Type B pancreatic cell (in vitro differentiated cells): ENCODE measurements at places on chromosomes 2 and 18. TPM values are rescaled to one million over a fixed set of nuclear protein-coding genes. Genes with fewer than 3 reads are reported as not detected.

GRCh38 chr2:10549195-10549594 lies 101.1 kb upstream of the ODC1 start:
- peak overlapping the region; percentile 31 for H3K27ac ChIP-seq
- peaks cover 19% of the 10 kb centered on the region for H3K4me1 ChIP-seq
- H3K27me3 ChIP-seq: peaks cover 25% of the 10 kb centered on the region
- H3K4me3 ChIP-seq: no peak overlapping the region

- no peak for DNase-seq
- no peak overlapping the region for H3K27ac ChIP-seq
- peaks cover 15% of the 10 kb centered on the region for H3K27me3 ChIP-seq
- no peaks in the 10 kb centered on the region for H3K36me3 ChIP-seq
- H3K4me3 ChIP-seq: no peak overlapping the region
- H3K4me1 ChIP-seq: no peaks in the 10 kb centered on the region
These were observed 107.5 kb downstream of the FAM210A start for GRCh38 chr18:13618760-13619438.

DNA sequence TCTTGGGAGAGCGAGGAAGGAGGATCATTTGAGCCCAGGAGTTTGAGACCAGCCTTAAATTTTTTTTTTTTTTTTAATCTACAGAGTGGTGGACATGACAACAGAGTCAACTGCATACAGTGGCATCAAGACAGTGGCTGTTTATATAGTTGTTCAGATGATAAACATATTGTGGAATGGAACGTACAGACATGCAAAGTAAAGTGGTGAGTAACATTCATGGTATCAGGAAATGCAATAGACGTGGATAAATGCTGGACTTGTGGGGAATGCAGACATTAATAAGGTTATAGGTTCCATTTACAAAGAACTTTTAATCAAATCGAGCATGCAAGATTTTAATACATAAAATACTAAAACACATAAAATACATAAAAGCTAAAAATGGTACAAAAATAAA lies 11.9 kb downstream of the WDR43 start:
- no peaks in the 10 kb centered on the region for H3K27me3 ChIP-seq
- H3K36me3 ChIP-seq: peaks cover 53% of the 10 kb centered on the region
- no peak for DNase-seq
- no peak overlapping the region for H3K4me3 ChIP-seq
- H3K4me1 ChIP-seq: no peaks in the 10 kb centered on the region

GRCh38 chr2:161379740-161380139 lies 36.4 kb upstream of the TBR1 start:
- H3K27ac ChIP-seq: no peak overlapping the region
- no peaks in the 10 kb centered on the region for H3K27me3 ChIP-seq
- H3K4me3 ChIP-seq: no peak overlapping the region
- no peak for DNase-seq
- no peaks in the 10 kb centered on the region for H3K4me1 ChIP-seq

GRCh38 chr2:148721991-148722777 lies 77.6 kb downstream of the EPC2 start:
- H3K27me3 ChIP-seq: no peaks in the 10 kb centered on the region
- peaks cover 27% of the 10 kb centered on the region for H3K4me1 ChIP-seq

GRCh38 chr2:3282056-3282998 lies 95.3 kb downstream of the EIPR1 start:
- H3K4me1 ChIP-seq: peaks cover 3% of the 10 kb centered on the region
- peak; percentile 53 for DNase-seq
- peaks cover 4% of the 10 kb centered on the region for H3K36me3 ChIP-seq
- no peak overlapping the region for H3K4me3 ChIP-seq
- H3K27me3 ChIP-seq: no peaks in the 10 kb centered on the region
- no peak overlapping the region for H3K27ac ChIP-seq

DNA sequence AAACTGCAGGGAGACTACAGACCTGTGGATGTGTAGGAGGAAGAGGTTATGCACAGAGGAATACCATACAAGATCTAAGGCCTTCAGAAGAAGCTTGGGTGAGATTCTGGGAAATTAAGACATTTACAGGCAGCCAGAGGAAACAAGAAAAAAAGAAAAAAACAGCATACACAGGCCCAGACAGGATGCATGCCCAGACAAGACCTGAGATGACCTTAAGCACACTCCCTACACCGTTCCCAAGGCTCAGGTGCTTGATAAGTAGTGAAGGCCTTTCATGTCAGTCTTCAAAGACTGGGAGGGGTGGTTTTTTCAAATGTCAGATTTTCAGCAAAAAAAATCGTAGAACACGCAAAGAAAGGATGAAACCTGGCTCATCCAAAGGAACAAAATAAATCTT lies 83.0 kb downstream of the CCDC138 start:
- no peaks in the 10 kb centered on the region for H3K27me3 ChIP-seq
- H3K27ac ChIP-seq: peak overlapping the region; percentile 21
- H3K4me1 ChIP-seq: no peaks in the 10 kb centered on the region
- peaks cover 56% of the 10 kb centered on the region for H3K36me3 ChIP-seq

DNA sequence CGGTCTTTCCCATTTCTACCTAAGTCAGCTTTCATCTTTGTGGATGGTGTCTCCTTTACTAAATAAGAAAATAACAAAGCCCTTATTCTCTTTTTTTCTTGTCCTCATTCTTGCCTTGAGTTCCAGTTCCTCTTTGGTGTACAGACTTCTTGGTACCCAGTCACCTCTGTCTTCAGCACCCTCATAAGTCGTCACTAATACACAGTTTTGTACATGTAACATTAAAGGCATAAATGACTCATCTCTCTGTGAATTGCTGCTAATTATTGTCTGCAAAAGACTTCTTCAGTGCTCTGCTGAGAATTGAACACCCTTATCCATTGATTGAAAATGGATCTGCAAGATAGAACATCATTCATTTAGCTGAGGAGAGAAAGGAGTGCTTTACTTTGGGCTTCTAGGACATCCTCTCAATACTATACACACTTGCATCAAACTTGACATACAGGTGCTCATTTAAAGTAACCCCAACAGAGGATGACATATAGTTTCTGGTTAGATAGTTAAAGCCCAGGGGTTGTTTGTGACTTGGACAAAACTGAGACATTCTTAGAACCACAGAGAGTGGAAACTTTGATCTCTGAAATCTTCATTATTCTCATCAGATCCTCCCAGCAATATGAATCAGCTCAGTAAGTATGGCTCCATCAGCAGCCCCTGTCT lies 97.0 kb downstream of the XRCC5 start:
- no peaks in the 10 kb centered on the region for H3K27me3 ChIP-seq
- H3K4me3 ChIP-seq: no peak overlapping the region
- no peak for DNase-seq
- peaks cover 62% of the 10 kb centered on the region for H3K36me3 ChIP-seq
- H3K4me1 ChIP-seq: peaks cover 23% of the 10 kb centered on the region
- H3K27ac ChIP-seq: no peak overlapping the region

- no peak for DNase-seq
- H3K36me3 ChIP-seq: no peaks in the 10 kb centered on the region
- H3K27me3 ChIP-seq: no peaks in the 10 kb centered on the region
- peaks cover 33% of the 10 kb centered on the region for H3K4me1 ChIP-seq
- H3K27ac ChIP-seq: no peak overlapping the region
- no peak overlapping the region for H3K4me3 ChIP-seq
These were observed 26.3 kb upstream of the YWHAQ start for GRCh38 chr2:9657083-9657482.

DNA sequence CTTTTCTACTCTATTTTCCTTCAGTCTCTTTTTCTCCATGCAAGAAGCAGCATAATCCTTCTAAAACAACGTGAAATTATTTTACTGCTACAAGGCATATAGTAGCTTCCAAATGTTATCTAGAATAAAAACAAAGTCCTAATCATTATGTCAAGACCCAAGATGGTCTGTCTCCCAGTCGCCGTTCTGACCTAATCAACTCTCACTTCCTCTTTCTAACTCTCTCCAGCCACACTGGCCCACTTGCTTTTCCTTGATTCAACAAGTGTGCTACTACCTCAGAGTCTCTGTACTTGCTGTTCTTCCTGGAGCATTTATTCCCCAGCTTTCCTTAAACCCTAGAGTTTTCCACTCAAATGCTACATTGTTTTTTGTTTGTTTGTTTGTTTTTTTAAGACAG lies 1491.2 kb downstream of the LRP1B start:
- H3K4me1 ChIP-seq: no peaks in the 10 kb centered on the region
- no peak for DNase-seq
- H3K27me3 ChIP-seq: no peaks in the 10 kb centered on the region
- H3K4me3 ChIP-seq: no peak overlapping the region
- H3K27ac ChIP-seq: no peak overlapping the region
- H3K36me3 ChIP-seq: no peaks in the 10 kb centered on the region

- peaks cover 4% of the 10 kb centered on the region for H3K36me3 ChIP-seq
- no peaks in the 10 kb centered on the region for H3K27me3 ChIP-seq
- no peak overlapping the region for H3K27ac ChIP-seq
These were observed 94.2 kb downstream of the POLR1A start for GRCh38 chr2:86011449-86011941.

DNA sequence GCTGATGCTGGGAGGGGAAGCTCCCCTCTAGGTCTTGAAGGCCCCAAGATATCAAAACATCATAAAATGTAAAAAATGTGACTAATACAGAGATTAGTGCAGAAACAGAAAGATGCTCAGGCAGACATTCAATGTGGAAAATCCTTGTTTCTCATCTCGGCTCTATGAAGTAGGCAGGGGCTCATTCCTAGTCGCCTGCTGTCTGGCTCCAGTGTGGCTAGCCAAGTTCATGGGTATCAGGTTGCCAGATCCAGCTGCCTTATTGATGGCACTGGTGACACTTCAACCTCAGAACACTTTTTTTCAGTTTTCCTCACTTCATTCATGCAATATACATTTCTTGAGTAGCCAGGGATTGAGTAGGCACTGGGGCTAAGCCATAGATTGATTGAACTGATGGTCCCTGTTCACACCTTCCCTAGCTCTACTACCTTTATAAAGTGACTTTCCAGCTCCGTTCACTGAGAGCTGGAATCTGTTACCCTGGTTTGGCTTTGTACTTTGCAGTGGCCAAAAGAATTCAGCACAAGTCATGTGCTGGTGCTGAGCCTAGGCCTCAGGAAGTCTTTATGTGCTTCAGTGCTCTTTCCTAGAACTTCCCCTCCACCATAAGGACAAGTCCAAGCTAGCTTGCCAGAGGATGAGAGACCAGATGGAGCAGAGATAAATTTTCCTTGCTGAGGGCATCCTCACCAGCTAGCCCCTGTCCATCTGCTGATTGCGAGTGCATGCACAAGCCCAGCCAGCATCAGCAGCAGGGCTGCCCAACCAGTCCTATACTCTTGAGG lies 373.6 kb upstream of the ST6GAL2 start:
- no peaks in the 10 kb centered on the region for H3K36me3 ChIP-seq
- H3K4me3 ChIP-seq: no peak overlapping the region
- H3K4me1 ChIP-seq: no peaks in the 10 kb centered on the region
- no peaks in the 10 kb centered on the region for H3K27me3 ChIP-seq

DNA sequence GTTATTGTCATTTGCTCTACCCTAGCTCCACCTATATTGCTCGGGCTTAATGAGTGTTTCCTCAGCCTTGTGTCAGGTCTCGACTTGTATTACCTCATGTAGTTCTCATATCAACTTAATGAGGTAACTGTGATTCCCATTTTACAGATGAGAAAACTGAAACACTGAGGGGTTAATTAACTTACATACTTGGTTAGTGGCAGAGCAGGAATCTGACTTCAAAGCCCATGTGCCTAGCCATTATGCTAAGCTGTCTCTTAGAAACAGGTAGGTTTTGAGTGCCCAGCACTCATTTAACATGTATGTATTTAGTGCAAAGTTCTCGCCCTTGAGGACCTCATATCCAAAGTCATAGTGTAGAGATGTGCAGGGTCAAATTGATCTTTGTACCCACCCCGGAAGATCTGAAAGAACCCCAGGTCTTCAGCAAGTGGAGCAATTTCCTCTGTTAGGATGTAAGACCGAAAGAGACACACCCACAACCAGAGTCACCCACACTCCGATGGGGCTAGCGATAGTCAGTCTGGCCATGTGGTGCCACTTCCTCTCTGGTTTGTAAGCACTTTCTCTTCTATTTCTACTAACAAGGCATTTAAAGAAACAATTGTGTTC lies 121.0 kb upstream of the SLC39A10 start:
- H3K27ac ChIP-seq: no peak overlapping the region
- peaks cover 12% of the 10 kb centered on the region for H3K4me1 ChIP-seq
- no peak for DNase-seq
- H3K27me3 ChIP-seq: peaks cover 28% of the 10 kb centered on the region
- H3K36me3 ChIP-seq: no peaks in the 10 kb centered on the region
- no peak overlapping the region for H3K4me3 ChIP-seq

GRCh38 chr2:102975996-102976975 lies 214.5 kb downstream of the TMEM182 start:
- no peaks in the 10 kb centered on the region for H3K36me3 ChIP-seq
- peak overlapping the region; percentile 39 for H3K27ac ChIP-seq
- DNase-seq: peak; percentile 68
- peaks cover 57% of the 10 kb centered on the region for H3K27me3 ChIP-seq

DNA sequence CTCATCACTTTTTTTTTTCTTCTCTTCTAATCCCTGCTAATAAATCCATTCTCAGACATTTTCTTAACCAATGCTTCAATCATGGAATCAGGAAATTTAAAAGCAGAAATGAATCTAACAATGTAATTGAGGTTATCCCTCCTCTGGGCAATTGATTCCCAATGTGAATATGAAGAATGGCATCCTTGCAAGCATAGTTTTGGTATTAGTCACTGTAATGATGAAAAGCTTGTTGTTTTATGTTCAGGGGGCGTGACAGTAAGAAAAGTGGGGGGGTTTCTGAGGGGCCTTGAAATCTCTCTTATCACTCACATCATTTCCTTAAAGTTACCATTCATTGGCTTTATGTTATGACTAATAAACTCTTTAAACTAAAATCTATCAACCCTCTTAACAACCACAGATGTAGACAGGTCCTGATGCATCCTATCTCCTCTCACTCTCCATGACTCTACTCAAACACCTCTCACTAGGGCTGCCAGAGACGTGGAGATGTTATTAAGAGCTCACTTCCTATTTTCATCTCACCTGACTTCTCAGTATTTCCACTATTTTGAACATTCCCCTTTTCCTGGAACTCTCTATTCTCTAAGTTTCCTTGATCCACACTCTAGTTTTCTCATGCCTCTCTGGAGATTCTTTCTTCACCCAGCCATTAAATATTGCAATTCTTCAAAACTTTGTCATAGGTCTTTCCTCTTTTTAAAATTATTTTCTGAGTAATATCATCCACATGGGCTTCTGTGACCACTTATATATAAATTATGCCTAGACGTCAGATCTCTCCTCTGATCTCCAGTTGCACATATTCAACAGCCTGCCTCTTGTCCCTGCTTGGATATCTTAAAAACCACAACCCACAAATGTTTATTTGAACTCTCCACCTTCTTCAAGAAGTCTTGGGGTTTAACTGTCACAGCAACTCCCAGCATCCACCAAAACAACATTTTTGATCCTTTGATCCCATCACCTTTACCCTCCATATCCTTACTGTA lies 332.9 kb downstream of the CDH2 start:
- H3K36me3 ChIP-seq: no peaks in the 10 kb centered on the region
- no peak for DNase-seq
- H3K4me1 ChIP-seq: no peaks in the 10 kb centered on the region
- no peak overlapping the region for H3K4me3 ChIP-seq
- H3K27ac ChIP-seq: no peak overlapping the region
- H3K27me3 ChIP-seq: no peaks in the 10 kb centered on the region

The STEAP3 gene
- total RNA-seq: 19.0 and 25.5 TPM in 2 replicates

The NR4A2 gene
- total RNA-seq: 4.4 and 11.0 TPM in 2 replicates

The AMER3 gene
- total RNA-seq: 3.9 and 10.9 TPM in 2 replicates

The UPP2 gene
- total RNA-seq: not detected in 2 replicates

The PLCD4 gene
- total RNA-seq: 0.40 and 1.4 TPM in 2 replicates

The ASXL3 gene
- 15.6 and 24.4 TPM in 2 replicates for total RNA-seq

The RGPD3 gene
- 0.07 and 0.17 TPM in 2 replicates for total RNA-seq
